ENCODE measurements at places on chromosomes 16 and 17.
A peak's percentile ranks its signal among the peaks of the same experiment; 100 is the strongest.

GRCh38 chr17:47707056-47707804 lies 13.3 kb downstream of the TBKBP1 start:
- DNase-seq, result no peak

DNA sequence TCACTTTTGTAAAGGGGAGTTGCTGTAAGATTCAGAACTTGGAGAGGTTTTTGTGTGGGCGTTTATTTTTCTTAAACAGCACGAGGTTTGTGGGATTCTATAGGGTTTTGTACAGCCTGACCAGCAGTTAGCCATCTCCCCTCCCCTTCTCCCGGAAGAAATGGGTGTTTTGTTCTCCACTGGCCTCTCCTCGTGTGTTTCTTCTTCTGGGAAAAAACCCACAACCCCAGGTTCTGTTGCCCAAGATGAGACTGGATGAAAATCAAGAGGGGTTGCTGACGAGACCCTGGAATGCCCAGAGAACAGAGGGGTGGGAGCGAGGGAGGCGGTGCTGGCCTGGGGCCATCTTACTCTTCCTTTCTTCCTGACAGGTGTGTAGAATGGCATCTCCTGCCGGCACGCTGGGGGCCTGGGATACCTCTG lies 186.1 kb downstream of the MSI2 start:
- no peak for DNase-seq

DNA sequence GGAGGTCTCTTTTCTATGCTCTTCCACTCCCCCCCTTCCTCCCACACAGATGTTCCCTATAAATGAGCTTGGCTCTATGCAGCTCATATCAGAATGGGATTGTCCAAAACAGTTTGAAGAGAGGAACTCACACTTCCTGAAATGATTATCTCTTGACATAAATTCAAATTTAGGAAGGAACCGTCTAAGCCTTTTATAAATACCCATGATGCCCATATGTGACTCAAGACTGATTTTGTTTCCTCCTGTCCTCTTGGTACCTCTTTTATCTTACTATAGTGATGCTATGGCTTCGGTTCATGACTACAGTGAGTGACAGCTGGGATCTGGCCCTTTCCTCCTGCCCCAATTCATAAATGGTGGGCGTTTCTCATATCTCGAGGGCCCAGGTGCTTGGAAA lies 16.6 kb upstream of the TERF2 start:
- no peak for DNase-seq

DNA sequence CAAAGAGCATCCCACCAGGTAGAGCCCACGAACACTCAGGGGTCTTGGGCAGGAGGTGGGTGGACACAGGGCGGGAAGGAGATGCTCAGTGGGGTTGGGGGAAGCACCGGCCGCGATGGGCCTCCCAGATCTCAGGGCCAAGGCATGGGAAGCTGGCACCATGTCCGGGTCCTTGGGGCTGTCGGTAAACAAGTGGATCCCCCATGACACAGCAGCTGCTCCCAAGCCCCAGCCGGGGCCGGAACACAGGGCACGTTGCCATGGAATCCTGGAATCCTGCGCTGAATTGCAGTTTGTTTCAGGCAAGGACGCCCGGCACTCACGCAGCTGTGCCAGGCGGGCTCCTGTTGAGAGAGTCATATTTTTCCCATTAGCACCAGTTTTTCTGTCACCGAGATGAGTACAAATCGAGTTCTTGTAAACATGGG lies 23.0 kb upstream of the CHMP6 start:
- no peak for DNase-seq

DNA sequence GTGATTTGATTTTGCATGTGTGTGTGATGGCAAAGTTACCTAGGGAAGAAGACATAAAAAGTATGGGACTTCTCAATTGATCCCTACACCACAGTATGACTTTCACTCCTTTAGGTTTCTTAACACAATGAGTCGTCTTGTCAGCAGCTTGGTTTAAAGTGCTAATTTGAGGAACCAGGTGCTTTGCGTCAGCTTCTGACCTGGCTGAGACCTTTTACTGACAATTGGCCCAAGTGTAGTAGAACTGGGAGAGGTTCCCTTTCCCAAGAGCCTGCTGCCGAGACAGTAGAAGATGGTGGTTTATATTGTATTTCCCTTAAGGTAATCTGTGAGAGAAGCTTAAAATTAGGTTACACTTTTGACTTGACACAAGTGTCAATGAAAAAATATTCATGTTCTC lies 54.9 kb downstream of the LDHD start:
- DNase-seq, result no peak

- peak; percentile 41 for DNase-seq
Observed at GRCh38 chr16:67842509-67843342, 606 bp downstream of the THAP11 start.

GRCh38 chr17:49359990-49360795 lies 1.9 kb downstream of the ZNF652 start:
- no peak for DNase-seq

GRCh38 chr17:65489413-65490155 lies 71.9 kb downstream of the AXIN2 start:
- no peak for DNase-seq

GRCh38 chr17:66711881-66712321 lies 123.0 kb upstream of the CACNG5 start:
- DNase-seq, result no peak

GRCh38 chr16:11916524-11917285 lies 949 bp upstream of the GSPT1 start:
- DNase-seq, result no peak

- DNase-seq, result peak; percentile 37
Observed at GRCh38 chr16:75319513-75320411, 68.3 kb upstream of the BCAR1 start.

DNA sequence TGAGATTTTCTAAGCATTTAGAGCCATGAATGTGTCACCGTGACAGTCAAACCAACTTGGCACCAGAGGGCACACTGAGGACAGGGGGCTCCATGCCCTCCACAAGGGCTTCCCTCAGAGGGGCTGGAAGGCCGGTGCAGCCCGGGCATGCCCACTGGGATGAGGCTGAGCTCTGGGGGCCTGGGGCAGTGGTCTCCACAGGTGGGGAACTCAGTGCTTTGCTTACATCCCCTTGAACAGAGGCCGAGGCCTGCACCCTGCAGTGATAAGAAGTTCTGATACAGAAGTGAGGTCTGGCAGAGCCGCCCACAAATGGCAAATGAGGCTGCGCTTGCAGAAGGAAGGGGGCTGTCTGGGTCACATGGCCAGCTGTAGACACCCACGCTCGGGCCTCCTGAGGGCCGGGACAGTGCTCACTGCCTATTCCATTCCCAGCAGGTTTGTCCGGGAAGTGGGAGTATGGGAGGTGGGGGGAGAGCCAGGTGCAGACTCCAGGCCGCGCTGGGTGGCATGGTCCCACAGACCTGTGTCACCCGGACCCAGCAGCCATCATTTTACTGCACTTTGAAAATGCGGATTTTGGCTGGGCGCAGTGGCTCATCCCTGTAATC lies 116.8 kb upstream of the CREBBP start:
- DNase-seq, result no peak

GRCh38 chr17:65236321-65236720 lies 99.2 kb downstream of the RGS9 start:
- no peak for DNase-seq

DNA sequence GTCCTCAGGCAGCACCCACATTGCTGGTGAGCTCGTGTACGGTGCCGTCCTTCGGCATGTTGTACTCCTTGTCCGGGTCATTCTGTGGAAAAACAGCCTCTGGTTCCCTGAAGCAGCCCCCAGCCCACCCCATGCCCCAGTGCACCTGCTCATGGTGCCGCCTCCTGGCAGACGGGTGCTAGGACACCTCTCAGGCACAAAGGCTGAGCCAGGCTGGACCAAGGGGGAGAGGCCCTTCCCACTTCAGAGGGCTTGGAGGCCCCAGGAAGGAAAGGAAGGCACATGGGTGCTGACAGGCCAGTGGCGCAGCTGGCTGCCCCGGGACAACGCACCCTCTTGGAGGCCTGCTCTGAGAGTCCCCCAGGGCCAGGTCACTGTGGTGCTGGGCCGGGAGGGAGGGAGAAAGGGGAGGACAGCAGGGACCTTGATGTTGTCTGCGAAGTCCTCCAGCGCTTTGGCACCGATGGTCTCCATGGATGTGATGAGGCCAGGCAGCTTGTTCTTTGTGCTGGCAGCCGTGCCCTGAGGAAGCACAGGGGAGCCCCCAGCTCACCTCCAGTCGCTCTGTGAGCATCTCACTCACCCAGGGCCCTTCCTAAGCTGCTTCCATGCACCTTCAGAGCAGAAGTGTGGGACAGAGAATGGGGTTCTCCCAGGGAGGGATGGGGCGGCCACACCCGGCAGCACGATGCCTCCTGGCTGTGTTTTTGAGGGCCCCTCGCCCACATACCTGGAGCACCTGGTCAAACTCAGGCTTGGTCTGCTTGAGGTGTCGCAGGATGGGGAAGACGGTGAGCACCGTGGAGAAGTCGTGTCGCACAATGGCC lies 9.3 kb downstream of the ZACN start:
- DNase-seq, result no peak

DNA sequence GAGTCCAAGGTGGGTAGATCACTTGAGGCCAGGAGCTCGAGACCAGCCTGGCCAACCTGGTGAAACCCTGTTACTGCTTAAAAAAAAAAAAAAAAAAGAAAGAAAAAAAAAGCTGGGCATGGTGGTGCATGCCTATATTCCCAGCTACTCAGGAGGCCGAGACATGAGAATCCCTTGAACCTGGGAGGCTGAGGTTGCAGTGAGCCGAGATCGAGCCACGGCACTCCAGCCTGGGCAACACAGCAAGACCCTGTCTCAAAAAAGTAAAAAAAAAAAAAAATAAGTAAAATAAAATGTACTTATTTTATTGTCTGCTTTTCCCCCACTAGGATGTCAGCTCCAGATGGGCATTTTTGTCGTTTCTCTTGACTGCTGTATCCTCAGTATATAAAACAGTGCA lies 107.7 kb downstream of the ABCC1 start:
- DNase-seq, result no peak

GRCh38 chr16:996681-997080 lies 15.1 kb downstream of the SOX8 start:
- DNase-seq, result no peak

DNA sequence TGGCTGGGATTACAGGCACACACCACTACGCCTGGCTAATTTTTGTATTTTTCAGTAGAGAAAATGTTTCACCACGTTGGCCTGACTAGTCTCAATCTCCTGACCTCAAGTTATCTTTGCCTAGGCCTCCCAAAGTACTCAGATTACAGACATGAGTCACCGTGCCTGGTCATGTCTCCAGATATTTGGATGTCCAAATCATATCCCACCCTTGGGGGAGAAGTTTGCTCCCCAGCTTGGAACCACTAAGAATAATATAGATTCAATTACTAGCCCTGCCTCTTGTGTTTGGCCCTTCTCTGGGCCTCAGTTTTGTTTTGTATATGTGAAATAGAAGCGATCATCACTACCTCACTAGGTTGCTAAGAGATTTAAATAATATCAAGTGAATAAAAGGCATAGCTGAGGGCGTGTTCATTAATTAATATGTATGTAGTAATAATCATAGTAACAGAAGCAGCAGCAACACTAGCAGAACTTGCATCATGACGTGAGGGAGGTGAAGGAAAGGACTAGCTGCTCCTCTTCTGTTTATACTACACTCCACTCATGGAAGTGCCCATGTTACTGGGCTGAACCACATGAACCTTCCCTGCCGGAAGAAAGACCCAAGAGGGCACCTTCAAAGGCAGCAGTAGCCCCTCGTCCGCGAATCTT lies 253.6 kb upstream of the XYLT1 start:
- no peak for DNase-seq

GRCh38 chr16:79593074-79593531 lies 7.4 kb downstream of the MAF start:
- no peak for DNase-seq

DNA sequence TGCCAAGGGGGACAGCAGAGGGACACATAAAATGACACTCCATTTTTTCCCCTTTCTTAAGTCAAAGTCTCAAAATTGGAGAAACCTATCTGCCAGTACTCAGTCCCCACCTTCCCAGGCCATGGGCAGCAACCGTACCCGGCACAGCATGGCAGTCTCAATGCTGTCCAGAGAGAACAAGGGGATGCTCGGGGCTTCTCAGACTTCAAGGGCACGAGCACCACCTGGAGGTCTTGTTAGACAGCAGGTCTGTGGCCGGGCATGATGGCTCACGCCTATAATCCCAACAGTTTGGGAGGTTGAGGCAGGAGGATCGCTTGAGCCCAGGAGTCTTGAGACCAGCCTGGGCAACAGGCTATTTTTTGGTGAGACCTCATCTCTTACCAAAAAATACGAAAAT lies 3.2 kb downstream of the DNAH17 start:
- no peak for DNase-seq

DNA sequence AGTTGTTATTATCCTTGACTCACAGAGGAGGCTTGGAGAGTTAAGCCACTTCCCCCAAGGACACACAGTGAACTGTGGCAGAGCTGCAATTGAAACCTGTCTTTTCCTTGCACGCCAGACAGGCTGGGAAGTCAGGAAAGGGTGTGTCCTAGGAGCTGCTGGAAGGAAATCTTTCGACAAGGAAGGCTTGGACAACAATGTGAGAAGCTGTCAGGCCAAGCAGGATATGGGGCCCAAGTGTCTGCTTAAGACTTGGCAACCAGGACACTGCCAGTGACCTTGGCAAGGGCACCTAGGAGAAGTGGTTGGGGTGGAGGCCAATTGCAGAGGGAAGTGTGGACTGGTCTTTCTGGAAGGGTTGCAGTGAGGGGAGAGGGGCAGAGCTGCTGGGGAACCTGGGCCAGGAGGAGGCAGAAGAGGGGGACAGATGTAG lies 2.1 kb upstream of the CAMKK1 start:
- no peak for DNase-seq

DNA sequence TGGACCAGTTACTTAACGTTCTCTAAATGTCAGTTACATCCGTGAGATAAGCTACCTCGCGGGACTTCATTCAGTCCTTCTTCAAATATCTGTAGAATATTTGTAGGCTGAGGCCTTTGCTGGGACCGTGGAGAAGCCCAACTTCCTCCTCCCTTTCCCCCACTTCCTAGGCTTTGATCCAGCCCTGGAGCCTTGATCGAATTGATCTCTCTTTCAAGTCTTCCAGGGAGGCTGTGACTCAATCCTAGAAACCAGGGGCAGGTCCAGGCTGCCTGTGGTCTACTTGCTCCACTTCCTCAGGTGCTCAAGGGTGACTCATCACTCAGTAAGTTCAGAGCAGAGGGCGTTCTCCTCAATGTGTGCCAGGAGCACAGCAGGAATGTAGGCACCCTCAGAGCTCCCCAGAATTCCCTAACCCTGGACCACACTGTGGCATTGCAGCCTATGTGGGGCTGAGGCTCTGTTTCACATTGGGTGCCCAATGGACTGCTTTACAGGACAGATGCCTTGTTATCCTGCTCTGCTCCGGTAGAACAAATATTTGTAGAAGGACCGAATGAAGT lies 11.2 kb upstream of the CEP20 start:
- peak; percentile 28 for DNase-seq

DNA sequence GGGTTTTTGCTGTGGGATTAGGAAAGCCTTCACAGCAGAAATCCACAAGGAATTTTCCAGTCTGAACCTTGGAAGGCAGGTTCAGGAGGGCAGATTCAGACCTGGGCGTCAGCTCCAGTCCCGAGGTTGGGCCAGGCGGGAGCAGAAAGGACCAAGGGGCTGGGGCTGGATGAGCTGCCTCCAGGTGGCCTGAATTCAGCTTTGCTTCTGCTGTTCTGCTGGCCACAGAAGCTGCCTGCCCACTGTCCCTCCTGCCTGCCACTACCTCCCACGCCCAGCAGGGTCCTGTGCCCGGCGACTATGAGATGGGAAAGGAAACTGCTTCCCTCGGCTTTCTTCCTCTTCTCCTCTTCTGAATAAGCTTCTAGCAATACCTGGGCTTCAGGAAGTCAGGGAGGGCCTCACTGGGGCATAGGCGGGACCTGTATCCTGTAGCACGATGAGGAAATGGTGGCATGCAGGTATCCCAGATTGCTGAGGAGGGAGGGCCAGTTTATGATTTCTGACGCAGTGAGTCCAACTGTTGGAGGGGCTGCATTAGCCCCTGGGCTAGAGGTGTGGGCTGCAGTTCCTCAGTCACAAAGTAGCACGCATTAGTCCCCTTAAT lies 18.4 kb downstream of the TBX4 start:
- no peak for DNase-seq
